Stimulated activated CD4-positive, alpha-beta T cell treated with anti-CD3 and anti-CD28 coated beads, TNF-alpha, amount 100 ng/mL, for 4 hours (primary cell): ENCODE measurements at places on chromosomes 5 and 9.

DNA sequence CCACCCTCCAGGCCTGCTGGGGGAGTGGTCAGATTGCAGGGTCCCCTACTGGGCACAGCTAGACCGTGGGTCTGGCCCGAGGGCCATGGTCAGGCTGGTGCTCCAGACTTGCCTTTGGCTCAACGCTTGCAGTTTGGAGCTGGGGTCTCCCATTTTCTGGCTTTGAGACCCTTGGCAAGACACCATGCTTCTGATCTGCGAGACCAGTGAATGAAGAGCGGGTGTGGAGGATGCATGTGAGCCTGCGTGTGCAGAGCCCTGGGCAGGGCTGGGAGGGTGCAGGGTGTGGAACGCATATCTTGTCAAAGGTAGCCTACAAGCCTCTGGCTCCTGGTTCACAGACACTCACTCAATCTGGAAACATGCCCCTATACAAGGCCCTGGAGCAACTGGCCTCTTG lies 6.1 kb upstream of the MRNIP start:
- no peak for DNase-seq

- DNase-seq, result no peak
These were observed 234.6 kb downstream of the GABRB2 start for GRCh38 chr5:161311965-161312364.

DNA sequence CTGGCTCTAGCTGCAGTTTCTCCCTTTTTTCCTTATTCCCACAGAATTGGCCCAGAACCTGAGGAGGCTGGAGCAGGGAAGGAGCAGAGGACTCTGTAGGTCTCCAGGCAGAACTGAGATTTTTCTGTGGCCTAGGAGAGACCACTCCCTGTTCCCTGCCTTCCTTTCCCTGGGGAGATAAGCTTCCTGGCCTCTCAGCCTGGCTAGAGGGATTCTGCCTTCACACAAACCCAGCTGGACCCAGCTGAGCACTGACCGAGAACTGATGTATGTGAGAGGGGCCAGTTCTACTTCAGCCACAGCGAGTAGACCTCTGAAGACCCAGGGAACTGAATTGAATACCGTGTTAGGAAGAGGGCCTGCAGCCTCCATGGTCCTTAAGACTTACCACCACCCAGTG lies 48.0 kb downstream of the RUSC2 start:
- no peak for DNase-seq

- DNase-seq, result no peak
These were observed 85.9 kb upstream of the PARP8 start for GRCh38 chr5:50580506-50580905.

DNA sequence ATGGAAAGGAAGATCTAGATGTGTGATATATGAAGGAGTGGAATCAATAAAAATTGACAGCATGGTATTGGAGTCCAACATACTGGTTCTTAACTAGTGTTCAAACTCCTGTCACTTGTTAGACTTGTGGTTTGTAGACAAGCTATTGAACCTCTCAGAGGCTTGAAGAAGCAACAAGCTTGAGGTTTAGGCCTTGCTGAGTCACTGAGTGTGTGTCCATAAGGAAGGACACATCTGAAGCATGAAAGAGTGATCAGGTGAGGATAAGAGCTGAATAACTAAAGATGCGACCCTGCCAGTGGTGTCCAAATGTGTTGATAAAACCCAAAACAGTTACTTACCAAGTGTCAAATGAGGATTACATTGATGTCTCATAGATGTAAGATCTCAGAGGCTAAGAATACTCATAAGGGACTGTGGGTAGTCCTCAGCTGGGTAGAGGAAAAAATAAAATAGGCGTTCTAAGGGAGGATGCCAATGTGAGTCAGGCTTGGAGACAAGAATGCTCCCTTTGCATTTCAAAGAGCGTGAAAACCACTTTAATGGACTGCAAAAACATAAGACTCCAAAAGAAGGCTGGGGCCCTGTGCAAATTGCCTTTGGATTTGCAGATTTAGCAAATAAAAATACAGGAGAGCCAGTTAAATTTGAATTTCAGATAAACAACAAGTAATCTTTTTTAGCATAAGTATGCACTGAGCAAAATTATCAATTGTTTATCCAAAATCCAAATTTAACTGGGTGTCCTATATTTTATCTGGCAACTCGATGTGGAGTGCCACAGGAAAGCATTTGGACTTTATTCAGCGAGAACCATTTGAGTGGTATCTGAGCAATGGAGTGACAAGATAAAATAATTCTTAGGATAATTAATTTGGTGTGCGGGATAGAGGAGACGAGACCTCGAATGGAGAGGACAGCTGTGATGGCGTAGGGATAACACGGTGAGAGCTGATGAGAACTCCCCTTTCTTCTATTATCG lies 757.3 kb upstream of the WWC1 start:
- DNase-seq, result no peak

DNA sequence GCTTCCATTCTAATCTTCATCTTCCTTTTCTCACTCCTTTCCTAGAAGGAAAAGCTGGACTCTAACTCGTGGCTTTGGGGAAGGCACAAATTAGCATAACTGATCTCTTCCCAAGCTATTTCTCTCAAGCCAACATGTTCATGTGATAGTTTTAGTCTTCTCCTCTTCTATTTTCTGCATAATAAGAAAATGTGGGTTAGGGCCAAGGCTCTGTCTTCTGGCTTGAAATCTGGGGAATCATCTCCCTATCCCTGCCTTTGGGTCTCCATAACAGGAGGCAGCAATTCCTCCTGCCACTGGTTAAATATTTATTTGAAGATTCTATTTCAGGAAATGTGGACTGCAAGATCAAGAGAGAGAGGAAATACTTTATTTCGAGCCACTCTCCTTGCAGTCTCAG lies 1669.6 kb downstream of the MAT2B start:
- DNase-seq, result no peak

DNA sequence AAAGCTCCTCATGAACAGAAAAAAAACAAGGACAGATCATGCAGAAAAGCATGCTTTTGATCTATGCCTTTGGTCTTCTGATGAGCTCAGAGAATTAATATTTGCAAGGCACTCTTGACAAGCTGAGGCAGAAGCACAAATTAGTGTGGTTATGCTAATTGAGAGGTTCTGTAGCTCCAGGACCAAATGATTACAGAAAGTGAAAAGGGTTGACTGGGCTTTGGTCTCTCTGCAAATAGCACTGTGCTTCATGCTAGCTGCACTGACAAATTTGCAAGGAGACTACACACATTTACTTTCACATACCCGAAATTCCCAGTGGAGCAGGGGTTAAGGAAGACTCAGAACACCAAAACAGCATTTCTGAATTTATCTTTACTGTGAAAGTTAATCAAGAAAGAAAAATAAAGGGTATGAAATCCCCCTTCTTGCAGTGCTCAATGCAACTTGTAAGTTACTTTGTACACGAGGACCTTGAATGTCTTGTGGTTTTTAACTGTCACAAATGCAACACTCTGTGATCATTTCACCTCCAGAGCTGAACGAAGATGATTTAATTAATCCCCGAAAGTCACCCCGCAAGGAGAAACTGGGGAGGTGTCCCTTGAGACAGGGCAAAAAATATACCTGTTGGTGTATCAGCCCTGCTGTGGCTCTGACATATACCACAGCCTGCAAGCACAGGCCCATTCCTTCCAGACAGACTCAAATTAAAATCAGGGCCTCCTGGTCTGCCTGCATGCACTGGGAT lies 11.9 kb downstream of the RAPGEF1 start:
- DNase-seq, result no peak

- no peak for DNase-seq
These were observed 44.6 kb downstream of the PIP5K1B start for GRCh38 chr9:68749579-68750159.

- no peak for DNase-seq
These were observed 115.4 kb upstream of the LMX1B start for GRCh38 chr9:126498331-126498730.

GRCh38 chr9:2557693-2558092 lies 63.9 kb upstream of the VLDLR start:
- DNase-seq, result no peak

DNA sequence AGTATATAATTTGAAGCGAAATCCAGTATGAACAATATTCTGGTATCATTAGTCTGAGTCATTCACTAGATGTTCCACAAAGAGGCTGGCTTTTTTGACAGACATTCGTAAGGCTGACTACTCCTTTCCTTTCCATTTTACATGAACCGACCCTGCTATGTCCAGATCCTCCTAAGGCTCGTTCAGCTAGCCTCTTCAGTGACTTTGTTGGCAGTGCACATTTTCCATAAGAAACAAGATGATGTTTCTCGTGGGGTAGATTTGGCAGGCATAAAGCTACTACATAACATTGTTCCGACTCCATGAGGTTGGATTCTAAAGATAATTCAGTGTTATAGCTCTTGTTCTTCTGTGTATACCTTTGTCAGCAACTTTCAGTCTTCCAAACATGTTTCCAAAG lies 49.0 kb downstream of the ZNF462 start:
- no peak for DNase-seq

GRCh38 chr9:109506097-109506712 lies 8.1 kb upstream of the PTPN3 start:
- DNase-seq, result no peak

DNA sequence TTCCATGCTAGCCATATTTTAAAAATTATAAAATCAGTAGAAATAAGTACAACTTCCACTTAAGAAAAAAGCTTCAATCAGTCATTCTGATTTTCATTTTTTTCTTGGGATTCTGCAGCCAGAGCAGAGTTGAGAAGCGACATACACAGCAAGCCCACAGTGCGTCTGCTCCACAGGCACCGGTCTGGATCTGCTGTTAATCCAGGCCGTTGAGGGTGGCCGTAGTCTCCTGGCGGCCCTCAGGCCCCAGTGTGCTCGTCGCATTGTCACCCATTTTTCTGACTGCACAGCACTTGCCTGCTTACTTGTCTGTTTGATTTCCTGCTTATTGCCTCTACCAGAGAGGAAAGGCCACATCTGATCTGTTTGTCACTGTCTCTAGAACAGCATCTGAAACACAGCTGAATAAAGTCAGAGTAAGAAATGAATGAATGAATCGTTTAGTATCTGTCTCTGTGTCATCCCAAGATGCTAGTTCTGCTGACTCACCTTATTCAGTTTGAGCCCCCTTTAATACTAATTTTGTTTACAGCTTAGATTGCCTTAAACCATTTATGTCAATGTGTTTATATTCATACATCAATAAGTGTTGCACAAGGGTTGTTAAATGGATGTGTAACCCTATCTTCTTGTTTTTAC lies 11.6 kb upstream of the ASPN start:
- DNase-seq, result no peak

- no peak for DNase-seq
These were observed 96.1 kb downstream of the OTULIN start for GRCh38 chr5:14760548-14761002.

DNA sequence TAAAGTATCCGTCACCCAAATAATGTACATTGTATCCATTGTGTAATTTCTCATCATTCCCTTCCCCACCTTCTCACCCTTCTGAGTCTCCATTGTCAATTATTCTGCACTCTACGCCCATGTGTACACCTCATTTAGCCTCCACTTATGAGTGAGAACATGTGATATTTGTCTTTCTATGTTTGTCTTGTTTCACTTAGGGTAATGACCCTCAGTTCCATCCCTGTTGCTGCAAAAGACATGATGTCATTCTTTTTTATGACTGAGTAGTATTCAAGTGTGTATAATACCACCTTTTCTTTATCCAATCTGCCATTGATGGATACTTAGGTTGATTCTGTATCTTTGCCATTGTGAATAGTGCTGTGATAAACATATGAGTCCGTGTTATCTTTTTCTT lies 4.9 kb upstream of the SPATA31C2 start:
- DNase-seq, result no peak

DNA sequence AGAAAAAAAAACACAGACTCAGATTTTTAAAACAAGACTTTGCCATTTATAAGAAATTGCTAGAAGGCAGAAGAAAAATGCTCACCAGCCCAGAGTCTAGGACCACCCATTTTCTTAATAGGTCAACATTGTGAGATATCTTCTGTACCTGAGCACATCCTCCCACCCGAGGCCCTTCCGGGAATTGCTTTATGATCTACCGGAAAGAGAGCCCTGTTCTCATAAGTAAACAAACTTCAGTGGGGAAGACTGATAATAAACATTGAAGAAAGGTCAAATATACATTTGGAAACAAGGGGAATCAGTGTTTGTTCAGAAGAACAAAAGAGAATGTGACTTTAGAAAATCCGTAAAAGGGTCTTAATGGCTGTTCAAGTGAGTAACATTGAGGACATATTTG lies 44.4 kb downstream of the PRKACG start:
- no peak for DNase-seq

DNA sequence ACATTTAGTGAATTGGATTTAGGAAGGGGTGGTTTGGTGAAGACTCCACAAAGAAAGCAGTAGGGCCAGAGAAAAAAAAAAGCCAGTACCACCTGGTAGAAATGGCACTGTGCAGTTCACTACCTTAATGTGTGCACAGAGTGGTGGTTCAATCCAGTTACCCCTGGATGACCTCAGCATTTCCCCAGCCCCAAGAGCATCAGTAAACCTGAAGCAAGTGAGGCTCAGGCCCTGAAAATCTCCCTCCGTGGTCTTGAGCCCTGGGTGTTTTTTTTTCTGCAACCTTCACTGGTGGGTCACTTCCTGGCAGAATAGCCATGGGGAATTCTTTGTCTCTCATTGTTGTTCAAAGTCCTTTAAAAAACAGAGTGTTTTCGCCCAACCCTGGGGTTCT lies 202.9 kb downstream of the GADD45G start:
- no peak for DNase-seq

- no peak for DNase-seq
These were observed 1585.6 kb downstream of the EFNA5 start for GRCh38 chr5:106085136-106085535.

DNA sequence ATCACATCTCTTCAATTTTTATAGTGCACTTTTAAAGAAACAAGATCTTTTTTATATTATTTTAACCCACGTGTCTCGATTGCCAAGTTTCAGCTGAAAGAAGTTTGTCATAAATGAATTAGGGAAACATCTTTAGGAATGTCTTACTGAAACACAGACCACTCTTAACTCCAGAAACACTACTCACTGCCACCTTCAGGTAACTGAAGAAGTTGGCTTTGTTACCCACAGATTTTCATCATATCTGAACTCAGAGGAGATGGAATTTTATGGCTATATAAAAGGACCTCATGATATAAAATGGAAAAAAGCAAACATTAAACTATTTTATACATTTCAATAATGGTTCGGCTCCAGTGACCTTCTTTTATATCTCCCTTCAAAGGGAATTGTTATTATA lies 158.0 kb downstream of the SEMA5A start:
- DNase-seq, result no peak

DNA sequence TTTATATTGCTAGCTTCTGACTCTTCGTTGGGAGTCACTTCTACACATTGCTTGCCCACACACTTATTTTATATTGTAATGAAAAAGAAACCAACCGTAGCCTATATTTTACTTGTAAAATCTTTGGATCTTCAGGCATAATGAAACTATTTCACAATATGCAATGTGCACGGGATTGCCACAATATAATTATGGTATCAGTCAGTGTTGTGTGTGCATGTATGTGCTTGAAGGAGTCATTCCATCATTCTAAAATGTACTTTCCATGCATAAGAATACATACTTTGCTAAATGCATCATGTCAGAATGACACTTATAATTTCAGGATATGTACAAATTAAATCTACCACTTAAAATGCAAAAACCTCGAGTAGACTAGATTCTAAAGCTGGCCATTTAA lies 64.0 kb upstream of the TLE4 start:
- no peak for DNase-seq
